Stimulated activated CD4-positive, alpha-beta T cell treated with anti-CD3 and anti-CD28 coated beads, TNF-alpha, amount 100 ng/mL, for 24 hours (primary cell): ENCODE measurements at places on chromosomes 2 and 18.

DNA sequence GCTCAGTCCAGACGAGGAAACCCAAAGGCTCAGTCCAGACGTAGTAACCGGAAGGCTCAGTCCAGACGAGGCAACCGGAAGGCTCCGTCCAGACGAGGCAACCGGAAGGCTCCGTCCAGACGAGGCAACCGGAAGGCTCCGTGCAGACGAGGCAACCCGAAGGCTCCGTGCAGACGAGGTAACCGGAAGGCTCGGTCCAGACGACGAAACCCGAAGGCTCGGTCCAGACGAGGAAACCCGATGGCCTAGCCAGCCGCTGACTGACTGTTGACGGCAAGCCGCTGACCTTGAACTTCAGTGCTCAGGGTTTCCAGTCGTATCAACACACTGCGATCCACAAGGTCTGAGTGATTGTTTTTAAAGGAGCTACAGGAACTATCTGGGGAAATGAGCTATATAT, 150.7 kb upstream of the TPO start:
- no peak for DNase-seq

DNA sequence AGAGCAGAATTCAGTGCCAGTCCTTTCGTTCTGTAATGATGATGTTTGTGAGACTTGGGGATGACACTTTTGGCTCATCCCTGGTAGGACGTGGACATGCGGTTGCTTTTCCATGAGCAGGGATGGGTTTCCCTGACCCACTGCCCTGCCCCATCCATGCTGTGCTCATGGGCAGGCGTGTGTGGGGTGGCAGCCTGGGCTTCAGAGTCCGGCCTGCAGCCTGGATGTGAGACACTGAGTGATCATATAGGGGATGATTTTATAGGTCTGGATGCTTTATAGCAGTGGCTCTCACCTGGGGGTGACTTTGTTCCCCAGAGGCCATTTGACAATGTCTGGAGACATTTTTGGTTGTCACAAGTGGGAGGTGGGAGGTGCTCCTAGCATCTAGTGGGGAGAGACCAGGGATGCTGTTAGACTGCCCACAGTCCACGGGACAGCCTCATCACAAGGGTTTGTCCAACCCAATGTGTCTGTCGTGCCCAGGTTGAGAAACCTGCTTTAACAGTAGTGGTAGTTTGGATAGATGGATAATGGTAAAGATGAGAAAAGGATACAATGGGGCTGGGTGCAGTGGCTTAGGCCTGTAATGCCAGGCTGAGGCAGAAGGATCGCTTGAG, 38.9 kb downstream of the LDLRAD4 start:
- DNase-seq, result no peak

- DNase-seq, result no peak
These were observed 6.0 kb upstream of the ROCK1 start for GRCh38 chr18:21117409-21118131.

DNA sequence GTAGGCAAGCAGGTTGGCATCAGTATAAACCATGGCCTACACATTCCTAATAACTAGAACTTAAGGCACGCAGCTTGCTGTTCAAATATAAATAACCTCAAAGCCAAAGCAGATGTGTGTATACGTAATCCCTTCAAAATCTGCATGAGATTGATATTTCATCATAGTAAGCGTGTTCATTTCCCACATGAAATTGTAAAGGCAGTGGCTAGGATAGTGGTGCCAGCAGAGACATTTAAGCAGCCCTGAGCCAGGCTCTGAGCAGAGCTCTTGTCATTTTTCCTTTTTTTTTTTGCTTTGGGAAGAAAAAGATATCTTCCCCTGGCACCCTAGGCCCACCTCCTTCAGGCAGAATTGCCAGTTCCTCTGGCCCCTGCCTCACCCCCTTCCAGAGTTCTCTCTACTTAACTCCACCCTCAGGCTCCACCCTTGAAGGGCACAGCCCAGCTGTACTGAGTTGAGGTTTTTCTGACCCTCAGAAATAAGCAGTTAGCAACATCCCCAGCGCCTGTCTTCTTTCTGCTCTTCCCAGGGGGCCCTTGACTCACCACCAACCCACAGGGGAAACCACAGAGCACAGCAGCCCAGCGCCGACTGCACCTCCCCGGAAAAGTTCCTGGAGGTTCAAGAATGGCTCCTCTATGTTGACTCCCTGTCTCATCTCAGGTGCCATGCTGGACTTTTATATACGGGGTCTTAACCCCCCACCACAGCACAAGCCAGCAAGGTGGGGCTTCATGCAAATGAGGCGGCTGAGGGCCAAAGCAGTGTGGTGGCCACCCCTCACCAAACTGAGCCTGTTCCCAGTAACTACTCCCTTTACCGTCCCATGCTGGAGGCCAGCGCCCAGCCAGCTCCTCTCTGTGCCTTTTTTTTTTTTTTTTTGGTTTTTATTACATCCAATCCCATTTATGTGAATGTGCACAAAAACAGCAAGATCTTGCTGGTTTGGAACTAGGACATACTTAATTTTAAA, 84.7 kb downstream of the EHD3 start:
- no peak for DNase-seq

GRCh38 chr18:7601936-7602335, 34.8 kb downstream of the PTPRM start:
- no peak for DNase-seq

DNA sequence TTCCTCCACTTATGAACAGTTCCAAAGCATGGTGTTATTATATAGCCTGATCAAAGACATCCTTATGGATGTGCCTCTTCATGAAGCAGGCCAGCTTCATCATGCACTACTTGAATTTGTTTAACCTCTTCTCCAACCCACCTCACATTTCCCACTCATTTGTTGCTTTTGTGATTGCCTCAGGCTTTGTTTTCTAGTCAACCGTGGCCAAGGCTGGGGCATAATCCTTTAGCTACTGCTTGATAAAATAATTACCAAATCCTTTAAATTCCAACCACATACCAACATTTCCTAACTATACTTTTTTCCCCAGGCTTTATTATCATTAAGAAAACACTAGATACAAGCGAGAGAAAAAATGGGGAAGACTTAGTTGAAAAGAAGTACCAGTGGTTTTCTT, 39.6 kb upstream of the SCN1A start:
- DNase-seq, result no peak

GRCh38 chr18:45571714-45572113, 43.6 kb upstream of the SLC14A2 start:
- DNase-seq, result no peak

- DNase-seq, result peak; percentile 19
These were observed 42.9 kb downstream of the HDLBP start for GRCh38 chr2:241272303-241273209.

DNA sequence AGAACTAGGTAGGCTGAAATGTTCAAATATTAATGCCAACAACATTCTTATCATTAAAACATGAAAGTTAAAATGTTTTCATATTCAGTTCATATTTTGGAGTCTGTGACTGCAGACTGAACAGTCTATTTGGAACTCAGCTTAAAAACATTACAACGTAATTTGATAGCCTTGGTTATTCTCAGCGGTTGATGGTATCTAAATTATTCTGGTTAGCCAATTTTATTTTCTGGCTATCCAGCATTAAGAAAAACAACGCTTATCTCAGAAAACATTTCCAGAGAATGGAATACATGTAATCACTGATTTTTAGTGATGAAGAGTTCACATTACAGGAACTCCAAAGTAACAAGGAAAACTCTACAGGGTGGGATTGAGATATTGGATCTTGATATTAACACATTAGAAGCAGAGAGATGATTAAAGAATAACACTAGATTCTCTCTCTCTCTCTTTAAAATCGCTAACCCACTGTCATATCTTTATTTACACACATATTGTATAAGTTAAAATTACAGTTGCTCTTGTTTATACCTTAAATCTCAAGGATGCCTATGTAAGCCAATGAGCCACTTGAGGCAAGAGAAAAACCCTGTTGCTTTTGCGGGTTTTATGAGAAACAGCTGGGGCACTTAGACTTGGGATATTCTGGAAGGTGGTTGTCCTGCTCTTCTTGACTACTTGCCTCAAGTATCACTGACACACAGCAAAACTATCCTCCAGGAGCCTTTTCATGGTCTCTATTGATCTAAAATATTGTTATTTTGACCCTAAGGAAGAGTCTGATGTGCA, 84.9 kb downstream of the ICOS start:
- no peak for DNase-seq

- DNase-seq, result no peak
These were observed 68.5 kb upstream of the NFATC1 start for GRCh38 chr18:79327199-79327721.

DNA sequence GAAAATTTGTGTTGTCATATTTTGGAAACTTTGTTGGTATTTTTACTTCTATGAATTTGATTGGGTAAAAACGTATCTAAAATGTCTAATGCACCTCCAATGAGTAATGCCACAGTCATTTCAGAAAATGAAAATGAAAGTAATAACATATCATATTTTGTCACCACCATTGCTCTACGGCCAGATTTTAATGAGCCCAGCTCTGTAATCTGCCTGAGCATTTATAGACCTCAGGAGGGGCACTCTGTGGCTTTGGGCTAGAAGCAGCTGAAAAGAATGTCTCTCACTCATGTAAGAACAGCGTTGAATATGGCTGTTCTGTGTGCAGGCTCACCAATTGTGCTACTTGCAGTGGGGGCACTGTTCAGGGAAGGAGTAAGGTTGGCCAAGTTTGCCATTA, 32.7 kb upstream of the ABCA12 start:
- DNase-seq, result no peak

- no peak for DNase-seq
These were observed 148.6 kb upstream of the MAP3K20 start for GRCh38 chr2:172926785-172927640.

GRCh38 chr2:154623819-154624218, 74.7 kb upstream of the KCNJ3 start:
- DNase-seq, result no peak

DNA sequence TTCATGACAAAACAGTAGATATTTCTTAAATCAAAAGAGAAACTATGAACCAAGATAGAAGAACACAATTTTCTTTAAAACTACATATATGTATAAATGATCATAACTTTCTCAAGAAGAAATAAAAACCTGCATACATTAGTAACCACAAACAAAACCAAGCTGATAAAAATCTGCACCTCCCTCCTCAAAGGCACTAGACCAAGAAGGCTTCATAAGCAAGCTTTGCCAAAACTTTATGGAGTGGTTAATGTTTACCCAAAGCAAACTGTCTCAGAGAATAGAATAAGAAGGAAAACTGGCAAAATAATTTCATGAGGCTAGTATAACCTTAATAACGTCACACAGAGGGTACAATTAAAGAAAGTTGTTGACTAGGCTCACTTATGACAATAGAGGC, 138.3 kb downstream of the ZBTB7C start:
- DNase-seq, result no peak
